ENCODE measurements at places on chromosomes 5 and 9.

DNA sequence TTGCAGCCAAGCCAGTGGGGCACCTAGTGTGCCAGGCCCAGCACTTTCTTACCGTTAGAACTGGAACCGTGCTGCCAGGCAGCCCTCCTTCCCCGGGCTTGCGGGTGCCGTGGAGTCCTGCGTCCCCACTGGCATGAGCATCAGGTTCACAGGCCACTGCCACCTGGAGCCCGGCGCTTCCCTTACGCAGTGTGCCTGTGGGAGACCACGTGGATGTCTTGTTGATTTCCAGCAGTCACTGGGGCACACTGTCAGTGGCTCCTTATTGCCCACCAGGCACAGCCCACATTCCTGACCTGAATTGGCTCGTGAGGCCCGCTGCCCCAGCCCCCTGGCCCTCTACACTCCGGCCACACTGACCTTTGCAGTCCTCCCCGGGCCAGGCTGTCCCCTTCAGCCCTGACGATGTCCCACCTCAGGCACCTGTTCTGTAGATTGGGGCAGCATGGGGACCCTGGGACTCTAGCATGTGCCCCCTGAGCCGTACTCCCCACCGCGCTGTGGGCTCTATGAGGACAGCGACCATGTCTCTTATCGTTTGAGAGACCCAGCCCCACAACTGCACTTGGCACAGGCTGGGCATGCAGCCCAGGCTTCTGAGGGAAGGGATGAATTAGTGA, 10.4 kb upstream of the CEL start:
- no peak for DNase-seq

DNA sequence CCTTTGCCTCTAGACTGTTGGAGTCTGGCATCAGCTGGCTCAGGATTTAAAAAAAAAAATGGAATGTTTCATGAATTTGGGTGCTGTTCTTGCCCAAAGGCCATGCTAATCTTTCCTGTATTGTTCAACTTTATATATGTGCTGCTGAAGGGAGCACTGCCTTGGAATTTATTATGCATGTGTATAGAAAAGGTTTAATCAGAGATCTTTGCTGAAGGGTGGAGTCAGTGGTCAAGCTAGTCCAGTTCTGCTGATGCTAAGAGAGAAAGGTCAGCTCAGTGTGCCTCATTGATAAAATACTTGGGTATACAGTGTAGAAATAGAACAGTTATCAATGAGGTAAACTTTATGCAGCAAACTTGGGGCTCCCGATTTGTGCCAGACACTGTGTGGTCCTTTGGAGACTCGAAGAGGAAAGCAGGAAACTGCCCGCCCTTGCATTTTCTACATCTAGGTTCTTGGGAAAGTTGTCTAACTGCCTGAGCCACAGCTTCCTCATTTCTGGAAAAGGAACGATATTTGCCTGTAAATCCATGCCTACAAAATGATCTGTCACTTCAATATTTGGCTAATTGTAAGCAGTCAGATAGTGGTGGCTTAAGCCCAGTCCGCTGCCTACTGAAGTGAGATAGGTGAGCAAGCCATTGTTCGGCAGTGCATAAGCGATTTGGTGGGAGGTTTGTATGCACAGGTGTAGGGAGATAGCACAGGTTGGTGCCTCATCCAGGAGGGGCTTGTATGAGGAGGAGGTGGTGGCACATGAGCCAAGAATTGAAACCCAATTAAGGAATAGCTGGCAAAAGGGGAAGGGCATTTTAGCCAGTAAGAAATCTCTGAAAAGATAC, 29.2 kb upstream of the GTF2H2C start:
- no peak for DNase-seq

DNA sequence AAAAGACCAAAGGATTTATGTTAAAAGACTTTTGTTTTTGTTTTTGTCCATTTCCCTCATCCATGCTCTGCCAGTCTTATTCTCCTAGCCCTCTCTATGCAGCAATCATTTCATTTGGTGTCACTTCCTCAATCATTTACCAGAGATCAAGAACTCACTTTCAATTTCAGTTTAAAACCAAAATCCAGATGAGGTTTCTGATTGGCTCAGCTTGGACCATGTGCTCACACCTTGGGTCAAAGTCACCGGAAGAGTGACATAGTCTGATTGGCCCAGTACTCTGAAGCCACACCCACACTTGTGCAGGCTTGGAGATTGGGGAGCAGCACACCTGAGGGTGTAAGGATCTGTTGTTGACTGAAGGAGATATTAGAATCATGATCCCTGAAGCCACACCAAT, 79.6 kb downstream of the TLR4 start:
- DNase-seq = no peak

DNA sequence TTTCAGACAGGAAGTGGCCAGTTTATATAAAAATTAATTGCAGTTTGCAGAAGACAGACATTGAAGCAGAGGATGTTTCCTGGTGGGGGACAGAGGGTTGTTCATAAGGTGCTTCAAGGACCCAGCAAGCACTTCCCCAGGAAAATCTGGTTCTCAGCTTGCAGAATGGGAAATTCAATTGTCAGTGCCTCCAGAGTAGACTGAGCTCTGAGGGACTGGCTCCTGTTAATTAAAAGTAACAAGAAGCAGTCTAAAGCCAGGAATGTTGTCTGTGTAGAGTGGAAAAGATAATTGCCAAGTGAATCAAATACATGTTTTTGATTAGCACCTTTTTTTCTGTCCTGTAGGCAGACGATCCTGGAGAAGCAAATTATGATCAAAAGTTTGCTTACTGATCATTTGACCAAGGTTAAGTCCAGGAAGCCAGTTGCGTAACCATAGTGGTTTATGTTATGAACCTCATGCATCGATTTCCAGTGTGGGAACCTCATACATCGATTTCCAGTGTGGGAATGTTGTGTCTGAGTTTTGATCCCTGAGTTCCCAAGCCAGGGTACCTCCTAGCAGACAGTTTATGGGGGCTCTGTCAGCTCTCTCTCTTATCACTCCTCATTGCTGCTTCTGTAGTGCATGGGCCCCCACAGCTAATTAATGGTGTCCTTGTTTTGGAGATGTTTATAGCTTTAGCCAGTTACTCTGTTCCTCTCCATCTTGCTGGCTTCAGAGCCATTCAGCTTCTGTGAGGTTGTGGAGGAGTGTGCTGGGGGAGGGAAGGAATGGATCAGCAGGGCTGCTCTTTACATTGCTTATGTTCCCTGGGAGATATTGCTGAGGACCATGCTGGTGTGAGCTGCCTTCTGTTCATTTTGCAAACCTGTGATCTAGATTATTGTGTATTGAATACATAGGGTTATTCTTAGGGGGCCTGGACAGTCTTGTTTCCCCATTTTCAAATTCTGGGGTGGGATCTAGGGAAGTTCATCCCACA, 17.1 kb downstream of the MSANTD3 start:
- DNase-seq = no peak

- DNase-seq = no peak
Measured at GRCh38 chr5:102481054-102481715, 17.6 kb downstream of the SLCO6A1 start.

- DNase-seq = no peak
Measured at GRCh38 chr5:159911349-159911748, 4.9 kb upstream of the ADRA1B start.

GRCh38 chr5:73352243-73352642, 96.3 kb downstream of the FOXD1 start:
- DNase-seq = no peak

DNA sequence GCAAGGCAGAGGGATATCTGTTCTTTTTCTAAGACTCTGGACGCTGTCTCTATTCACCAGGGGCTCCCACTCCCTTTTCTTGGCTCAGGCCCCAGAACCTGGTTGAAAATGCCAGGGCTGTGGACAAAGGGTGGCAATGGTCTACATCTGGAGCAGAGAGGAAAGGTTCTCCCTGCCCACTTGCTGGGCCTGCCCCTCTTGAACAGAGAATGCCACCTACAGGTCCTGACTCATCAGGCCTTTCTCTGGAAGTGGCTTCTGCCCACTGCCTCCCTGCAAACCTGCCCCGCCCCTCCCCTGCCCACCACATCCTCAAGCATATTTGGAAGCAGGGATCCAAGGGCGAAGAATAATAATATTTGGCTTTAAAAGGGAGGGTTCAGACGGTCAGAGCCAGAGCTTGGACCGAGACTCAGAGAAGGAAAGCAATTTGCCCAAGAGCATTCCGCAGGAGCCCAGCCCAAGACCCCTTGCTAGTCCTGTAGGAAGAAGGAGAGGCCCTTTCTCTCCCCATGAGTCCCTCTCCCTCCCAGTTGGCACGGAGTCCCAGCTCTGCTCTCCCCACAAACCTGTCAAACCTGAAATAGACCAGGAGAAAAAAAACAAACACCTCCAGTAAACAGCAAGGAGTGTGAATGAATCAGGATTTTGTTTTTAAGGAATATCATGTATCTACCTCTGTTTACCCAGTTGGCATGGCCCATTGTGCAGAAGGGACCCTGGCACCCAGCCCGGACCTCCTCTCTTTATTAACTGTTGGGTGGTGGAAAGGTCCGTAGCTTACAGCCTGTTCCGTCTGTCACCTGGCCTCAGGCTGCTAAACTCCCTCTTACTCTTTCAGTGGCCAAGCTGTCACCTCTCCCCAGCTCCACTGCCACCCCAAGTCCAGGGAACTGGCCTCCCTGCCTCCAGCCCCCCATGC, 37.7 kb upstream of the STXBP1 start:
- DNase-seq = no peak

- DNase-seq = peak; percentile 40
Measured at GRCh38 chr9:98315551-98316060, 60.2 kb upstream of the TBC1D2 start.

- no peak for DNase-seq
Measured at GRCh38 chr5:62790348-62790747, 211.7 kb downstream of the LRRC70 start.

- no peak for DNase-seq
Measured at GRCh38 chr9:95148208-95148520, 169.3 kb downstream of the FANCC start.

DNA sequence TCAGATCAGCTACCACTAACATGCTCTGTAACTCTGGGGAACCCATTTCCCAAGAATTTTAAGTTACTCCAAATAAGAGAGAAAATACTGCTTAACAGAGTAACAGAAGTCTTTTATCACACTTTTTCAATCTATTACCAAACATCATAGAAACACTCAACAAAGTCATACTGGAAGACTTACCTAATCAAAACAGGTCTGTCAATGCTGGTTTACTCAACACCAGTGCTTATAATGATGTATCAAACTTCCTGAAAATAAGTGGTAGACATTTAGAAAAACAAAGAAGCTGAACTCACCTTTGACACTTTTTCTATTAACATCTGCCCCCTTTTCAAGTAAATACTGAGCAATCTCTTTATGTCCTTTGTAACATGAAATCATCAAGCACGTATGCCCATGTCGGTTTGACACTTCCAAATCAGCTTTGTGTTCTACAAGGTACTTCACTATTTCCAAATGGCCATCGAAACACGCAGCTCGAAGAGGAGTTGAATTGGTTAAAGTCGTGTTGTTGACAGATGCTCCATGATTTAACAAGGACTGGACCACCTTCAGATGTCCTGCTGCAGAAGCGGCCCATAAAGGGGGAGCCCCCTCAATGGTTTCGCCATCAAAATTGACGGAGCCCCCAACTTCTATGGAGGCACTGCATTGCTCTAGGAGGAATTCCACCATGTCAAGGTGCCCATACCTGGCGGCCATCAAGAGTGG, 1.8 kb downstream of the FEM1C start:
- DNase-seq = no peak

DNA sequence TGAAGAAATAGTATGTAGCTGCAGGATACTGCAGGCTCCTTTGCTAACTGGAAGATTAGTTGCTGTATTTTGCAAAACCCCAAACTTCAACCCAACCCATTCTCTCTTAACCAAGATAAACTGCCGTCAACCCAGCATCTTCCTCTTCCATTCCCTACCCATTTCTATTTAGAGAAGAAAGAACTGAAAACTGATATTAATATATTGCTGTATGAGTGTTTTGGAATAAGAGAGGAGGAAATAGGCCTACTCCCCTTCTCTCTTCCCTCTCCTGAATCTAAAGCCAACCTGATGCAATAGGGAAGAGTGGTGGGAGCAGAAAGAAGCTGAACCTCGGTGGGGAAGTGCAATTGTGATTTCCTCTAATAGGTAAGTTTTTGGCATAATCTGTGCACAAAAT, 83.7 kb downstream of the TMEM215 start:
- DNase-seq = no peak

GRCh38 chr5:78050888-78051287, 243.6 kb downstream of the AP3B1 start:
- no peak for DNase-seq

GRCh38 chr5:38643616-38644015, 87.2 kb upstream of the LIFR start:
- DNase-seq = no peak

- no peak for DNase-seq
Measured at GRCh38 chr5:44632344-44632743, 176.4 kb upstream of the MRPS30 start.

- no peak for DNase-seq
Measured at GRCh38 chr5:69374911-69375446, 5.4 kb downstream of the RAD17 start.

- DNase-seq = no peak
Measured at GRCh38 chr5:147733075-147733474, 49.5 kb downstream of the JAKMIP2 start.

GRCh38 chr9:119137479-119137878, 231.8 kb downstream of the BRINP1 start:
- DNase-seq = no peak

DNA sequence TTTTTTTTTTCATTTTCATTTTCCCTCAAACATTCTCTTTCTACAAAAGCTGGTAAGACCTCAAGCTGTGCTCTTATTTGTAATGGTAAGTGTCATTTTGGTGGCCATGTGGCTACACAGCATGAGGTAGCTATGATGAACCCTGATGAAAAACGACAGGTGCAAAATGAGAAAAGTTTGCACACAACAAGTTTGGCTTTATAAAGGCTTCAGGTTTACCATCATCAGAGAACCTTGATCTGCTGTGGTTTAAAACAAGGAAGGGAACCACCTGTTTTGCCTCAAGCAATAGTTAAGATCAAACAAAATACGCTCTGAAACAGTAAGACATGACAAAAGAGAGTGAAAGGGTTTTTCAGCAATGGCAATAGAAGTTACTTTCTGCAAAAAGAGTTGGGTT, 1124.6 kb upstream of the ACO1 start:
- no peak for DNase-seq

GRCh38 chr5:10521466-10522223, 42.2 kb upstream of the ANKRD33B start:
- no peak for DNase-seq

DNA sequence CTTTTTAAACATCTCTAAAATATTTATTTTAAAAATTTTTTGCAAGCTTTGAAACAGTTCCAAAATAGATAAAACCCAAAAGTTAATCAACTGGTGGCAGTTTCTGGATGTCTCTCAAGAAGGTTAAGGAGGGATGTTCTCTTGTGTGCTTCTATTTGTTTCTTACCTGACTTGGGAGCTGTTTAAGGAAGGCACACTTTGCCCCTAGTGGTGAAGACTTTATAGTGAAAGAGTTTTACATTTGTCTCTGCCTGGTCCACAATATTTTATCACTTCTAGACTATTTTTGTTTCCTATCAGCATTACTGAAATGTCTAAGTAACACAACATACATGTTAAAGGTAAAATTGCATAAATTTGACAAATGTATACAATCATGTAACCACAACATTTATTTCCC, 552.8 kb downstream of the SEMA5A start:
- DNase-seq = no peak
